ENCODE measurements at places on chromosomes 1 and 21. TPM values are rescaled to one million over a fixed set of nuclear protein-coding genes. Genes with fewer than 3 reads are reported as not detected.

DNA sequence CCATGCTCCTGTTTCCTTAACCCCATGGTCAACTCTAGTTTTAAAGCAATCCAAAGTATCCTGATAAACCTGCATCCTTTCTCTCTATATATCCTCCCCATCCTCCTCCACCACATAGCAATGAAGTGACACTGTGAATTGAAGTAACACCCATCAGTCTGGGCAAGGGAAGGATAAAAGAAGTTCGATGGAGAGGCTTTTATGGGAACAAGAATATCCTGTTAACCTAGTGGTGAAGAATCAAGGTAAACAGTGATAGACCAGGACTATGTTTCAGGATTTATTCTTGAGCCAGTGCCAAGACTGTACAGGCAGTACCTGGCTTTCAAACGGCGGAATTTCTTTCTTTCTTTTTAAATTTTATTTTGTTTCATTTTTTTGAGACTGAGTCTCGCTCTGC is 17.6 kb downstream of the RABIF start:
- H3K36me3 ChIP-seq: no peaks in the 10 kb centered on the region
- no peak overlapping the region for H3K27ac ChIP-seq
- DNase-seq: no peak
- H3K4me3 ChIP-seq: no peak overlapping the region
- no peaks in the 10 kb centered on the region for H3K4me1 ChIP-seq

- peaks cover 28% of the 10 kb centered on the region for H3K4me1 ChIP-seq
- DNase-seq: peak; percentile 95
- peak overlapping the region; percentile 12 for H3K4me3 ChIP-seq
- H3K36me3 ChIP-seq: no peaks in the 10 kb centered on the region
These were observed 18.0 kb upstream of the ID3 start for GRCh38 chr1:23577056-23578004.

The BATF3 gene
- polyA plus RNA-seq: 3.0 TPM

The NBPF9 gene
- 15.1 TPM for polyA plus RNA-seq

DNA sequence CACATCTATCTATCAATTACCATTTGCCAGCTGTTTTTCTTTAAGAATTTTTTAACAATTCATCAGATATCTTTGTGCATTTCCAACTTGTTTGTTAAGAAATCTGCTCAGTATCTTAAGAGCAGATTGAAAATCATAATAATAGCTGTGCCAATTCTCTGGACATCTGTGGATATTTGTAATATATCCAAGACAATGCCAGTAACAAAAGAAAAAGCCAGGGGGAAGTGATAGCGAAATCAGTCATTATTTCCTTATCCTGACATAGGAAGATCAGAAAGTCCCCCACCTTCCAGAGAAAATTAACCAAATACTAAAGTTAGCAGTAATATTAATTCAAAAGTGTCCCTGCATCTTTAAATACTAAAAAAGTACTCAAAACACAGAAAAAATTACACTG is 217.1 kb downstream of the RERE start:
- no peak overlapping the region for H3K4me3 ChIP-seq
- H3K27ac ChIP-seq: no peak overlapping the region
- peaks cover 24% of the 10 kb centered on the region for H3K4me1 ChIP-seq
- no peaks in the 10 kb centered on the region for H3K36me3 ChIP-seq

- H3K27me3 ChIP-seq: no peaks in the 10 kb centered on the region
- H3K4me1 ChIP-seq: peaks cover 21% of the 10 kb centered on the region
- peak overlapping the region; percentile 65 for H3K27ac ChIP-seq
- H3K36me3 ChIP-seq: no peaks in the 10 kb centered on the region
- no peak overlapping the region for H3K4me3 ChIP-seq
- no peak for DNase-seq
These were observed 75.9 kb downstream of the CAMTA1 start for GRCh38 chr1:6861075-6861724.

DNA sequence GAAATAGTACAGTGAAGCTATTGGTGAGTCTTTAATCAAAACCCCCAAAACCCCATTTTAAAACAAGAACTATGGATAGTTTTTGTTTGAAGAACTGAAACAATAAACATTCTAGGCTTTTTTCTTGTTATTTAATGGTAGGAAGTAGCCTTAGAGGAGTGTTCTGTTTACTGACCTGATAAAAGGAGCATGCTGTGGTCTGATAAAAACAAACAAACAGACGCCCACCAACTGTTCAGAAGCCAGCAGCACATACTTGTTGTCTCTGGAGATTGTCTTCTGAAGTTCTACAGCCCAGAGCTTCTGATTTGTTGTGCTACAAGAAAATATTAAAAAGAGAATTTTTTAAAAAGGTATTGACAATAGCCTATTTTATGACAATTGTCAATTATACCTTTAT is 54.1 kb upstream of the CFAP298 start:
- no peak for DNase-seq
- H3K27ac ChIP-seq: no peak overlapping the region
- H3K4me1 ChIP-seq: no peaks in the 10 kb centered on the region

GRCh38 chr1:58815069-58815685 is 31.3 kb upstream of the JUN start:
- peak overlapping the region; percentile 49 for H3K4me3 ChIP-seq
- no peaks in the 10 kb centered on the region for H3K27me3 ChIP-seq
- H3K4me1 ChIP-seq: peaks cover 16% of the 10 kb centered on the region
- H3K36me3 ChIP-seq: no peaks in the 10 kb centered on the region
- peak; percentile 97 for DNase-seq

Data from IMR-90 (cell line).